ENCODE measurements at places on chromosomes 1 and 21.

DNA sequence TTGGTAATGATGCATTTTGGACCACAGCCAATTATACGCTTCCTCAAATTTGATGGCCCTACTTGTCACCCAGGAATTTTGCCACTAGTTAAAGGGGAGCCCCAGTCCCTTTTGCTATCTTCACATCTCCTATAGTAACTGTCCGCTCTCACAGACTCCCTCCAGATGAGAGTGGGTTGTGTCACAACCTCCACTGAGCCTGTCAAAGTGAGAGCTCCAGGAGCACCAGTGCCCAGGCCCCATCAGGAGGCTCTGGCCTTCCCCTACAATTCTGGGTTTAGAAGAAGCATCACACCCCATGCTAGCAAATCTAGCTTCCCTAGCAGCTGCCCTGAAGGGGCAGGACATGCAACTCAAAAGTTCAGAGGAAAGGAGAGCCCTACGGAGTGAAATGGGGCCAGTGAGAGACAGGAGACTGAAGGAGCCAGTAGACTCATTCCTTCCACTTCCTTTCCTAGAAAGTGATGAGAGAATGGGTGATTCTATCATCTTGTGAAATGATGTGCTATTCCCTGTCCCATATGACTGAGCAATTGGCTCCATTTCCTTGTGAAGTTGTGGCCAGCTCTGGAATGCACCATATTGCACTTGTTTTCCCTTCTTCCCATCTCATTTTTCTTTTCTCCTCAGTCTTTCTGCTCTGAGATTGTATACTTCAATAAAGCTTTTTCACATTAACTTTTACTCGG, 541.3 kb downstream of the DPYD start:
- no peak for DNase-seq

DNA sequence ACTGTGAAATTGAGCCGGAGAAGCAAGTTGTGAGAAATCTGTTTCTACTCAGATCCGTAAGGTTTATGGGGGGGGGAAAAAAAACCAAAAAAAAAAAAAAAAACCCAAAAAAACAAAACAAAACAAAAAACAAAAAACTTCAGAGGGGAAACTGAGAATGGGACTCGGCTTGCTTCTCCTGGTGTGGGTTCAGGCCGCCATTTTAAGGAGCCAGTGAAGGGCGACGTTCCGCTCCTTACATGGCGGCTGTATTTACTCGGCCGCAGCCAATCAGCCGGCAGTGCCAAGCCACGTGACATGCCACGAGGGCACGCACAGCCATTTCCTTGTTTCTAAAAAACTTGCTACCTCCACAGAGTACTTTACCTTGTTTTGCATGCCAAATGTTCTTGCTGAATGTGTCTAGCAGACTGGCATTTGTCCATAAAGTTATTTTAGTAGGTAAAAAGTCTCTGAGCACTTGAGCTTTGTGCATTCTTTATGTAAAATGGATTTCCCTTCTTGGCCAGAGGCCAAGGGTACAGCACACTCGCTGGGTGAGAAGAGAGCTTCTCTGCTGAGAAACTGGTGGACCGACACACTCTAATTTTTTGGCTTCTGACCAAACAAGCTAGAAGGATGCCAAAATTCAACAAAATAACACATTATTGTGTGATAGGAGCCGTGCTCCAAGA, 101.8 kb downstream of the NFIA start:
- peak; percentile 88 for DNase-seq

DNA sequence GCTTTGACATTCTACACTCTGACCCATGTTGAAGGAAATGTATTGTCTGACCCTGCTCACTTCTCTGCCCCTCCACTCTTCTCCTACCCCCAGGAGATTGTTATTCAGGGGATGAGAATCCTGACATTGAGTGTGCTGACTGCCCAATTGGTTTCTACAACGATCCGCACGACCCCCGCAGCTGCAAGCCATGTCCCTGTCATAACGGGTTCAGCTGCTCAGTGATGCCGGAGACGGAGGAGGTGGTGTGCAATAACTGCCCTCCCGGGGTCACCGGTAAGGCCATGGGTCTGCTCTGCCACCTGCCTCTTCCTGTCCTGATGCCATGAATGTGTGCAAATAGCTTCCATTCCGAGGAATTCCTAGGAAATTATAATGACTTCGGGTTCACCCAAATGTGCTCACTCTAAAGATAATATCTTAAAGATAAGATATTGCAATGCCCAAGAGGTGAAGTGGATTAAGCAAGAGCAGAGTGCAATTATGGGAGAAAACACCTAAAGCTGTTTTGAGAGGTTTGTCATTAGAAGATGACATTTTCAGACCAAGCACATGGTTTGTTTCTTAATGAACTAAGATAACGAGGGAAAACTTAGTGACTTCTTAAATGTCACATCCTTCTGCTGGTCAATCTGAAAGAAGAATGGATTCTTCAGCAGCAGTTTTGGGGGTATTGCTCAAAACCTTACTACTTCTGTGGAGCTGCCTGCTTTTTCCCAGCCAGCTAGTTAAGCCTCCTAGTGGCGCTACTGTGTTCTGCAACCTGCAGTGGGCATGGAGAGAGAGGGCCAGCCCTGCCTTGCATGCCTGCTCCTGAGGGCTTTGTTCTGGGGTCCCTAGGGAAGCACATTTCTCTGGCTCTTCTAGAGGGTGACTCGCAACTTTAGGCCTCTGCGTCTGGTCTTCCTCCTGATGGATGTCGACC, 41.6 kb downstream of the LAMC2 start:
- no peak for DNase-seq

DNA sequence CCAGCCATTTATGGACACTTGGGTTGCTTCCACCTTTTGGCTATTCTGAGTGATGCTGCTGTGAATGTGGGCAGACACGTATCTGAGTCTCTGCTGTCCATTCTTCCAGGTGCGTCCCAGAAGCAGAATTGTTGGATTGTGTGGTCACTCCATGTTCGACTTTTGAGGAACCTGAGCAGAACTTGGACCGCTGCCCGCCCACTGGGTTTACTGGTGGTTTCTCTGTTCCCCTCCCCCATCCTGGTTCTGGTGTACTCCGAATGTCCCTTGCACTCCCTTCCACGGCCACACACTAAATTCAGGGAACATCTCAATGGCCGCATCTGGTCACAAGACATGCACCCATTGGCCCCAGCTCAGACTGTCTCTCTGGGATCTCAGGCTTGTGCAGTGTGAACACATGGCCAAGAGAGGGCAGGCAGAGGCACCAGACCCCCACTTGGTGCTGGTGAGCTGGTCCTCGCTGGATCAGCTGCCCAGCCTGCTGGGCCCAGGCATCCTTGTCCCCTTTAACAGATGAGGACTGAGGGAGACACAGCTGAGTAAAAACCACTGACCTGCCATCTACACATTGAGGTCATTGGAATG, 565.1 kb downstream of the NPHP4 start:
- DNase-seq = no peak

DNA sequence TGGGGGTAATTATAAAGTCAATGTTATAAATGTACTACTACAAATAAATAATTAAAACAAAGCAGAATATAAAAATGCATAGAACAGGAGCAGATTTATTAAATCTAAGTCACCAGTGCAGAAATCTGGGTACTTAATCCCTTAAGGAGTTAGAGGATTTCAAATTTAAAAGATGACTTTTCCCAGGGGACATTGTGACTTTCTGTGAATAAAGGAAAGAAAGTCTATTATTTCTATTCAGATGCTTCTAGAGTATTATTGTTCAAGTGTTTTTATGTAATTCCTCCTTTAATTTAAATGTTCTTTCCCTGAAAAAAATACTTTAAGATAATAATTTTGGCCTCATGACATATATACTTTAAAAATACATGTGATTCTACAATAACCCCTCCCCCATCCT, 43.4 kb downstream of the SYDE2 start:
- DNase-seq = no peak

GRCh38 chr1:217943361-217943760, 312.2 kb downstream of the SPATA17 start:
- DNase-seq = no peak

- no peak for DNase-seq
Measured at GRCh38 chr1:182716740-182717720, 32.6 kb upstream of the RGS8 start.

DNA sequence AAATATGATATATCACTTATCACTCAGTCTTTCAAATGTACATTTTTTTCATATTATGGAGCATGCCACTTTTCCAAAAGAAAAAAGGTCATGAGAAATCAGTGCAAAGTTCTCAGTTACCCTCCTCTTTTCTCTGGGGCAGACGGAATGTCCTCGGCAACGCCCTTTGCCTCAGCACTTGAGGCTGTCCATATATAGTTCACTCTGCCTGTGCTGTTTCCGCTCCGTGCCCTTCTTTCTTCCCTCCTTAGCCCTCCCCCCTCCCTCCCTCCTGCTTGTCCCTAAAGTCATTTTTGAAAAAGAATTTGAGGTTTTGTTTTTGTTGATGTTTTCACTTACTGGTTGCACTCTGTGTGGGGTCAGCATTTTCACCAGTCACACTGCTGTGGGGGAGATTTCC, 5.4 kb downstream of the BARHL2 start:
- DNase-seq = no peak

- no peak for DNase-seq
Measured at GRCh38 chr1:231196728-231197127, 34.9 kb downstream of the TRIM67 start.

GRCh38 chr21:37994211-37994610, 78.0 kb upstream of the KCNJ6 start:
- no peak for DNase-seq

DNA sequence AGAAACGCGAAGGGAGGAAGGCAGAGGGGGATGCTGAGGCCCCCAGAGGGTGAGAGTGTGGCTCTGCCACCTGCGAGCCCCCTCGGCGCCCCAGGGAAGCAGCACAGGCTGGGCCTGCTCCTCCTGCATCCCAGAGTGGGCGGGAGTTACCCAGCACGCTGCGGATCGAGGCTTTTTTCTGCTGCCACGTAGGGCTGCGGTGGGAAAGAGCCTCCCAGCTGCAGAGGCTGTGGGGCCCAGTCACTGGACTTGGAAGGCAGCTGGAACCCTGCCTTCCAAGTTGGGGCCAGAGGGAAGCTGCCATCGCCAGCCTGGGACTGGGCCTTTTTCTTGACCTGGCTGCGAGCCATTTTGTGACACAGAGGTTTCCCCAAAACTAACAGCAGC, 2.3 kb upstream of the GRIK3 start:
- no peak for DNase-seq

GRCh38 chr1:162502928-162503327, 5.3 kb downstream of the UHMK1 start:
- DNase-seq = no peak

- DNase-seq = no peak
Measured at GRCh38 chr1:3066250-3066711, 2.7 kb upstream of the PRDM16 start.

- no peak for DNase-seq
Measured at GRCh38 chr1:62917314-62917713, 133.4 kb downstream of the ATG4C start.

DNA sequence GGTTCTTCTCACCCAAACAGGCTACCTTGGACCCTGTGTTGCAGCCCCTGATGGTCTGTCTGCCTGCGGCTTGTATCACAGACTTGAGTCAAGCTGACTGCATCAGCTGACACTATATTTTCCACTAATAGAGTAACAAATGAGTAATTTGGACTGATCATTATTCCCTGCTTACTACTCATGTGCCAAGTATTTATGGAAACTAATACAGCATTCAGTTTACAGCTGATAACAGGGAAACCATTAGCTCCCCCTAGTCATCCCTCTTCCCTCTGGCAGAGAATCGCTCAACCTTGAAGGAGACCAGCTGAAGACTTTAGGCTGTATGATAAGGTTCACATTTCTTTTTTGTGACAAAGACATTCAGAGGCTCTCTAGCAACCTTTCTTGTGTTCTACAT, 116.6 kb upstream of the SYT6 start:
- DNase-seq = no peak

- DNase-seq = no peak
Measured at GRCh38 chr1:2127187-2128145, 67.1 kb downstream of the FAAP20 start.

- no peak for DNase-seq
Measured at GRCh38 chr1:145692785-145693443, 14.3 kb downstream of the PDZK1 start.

DNA sequence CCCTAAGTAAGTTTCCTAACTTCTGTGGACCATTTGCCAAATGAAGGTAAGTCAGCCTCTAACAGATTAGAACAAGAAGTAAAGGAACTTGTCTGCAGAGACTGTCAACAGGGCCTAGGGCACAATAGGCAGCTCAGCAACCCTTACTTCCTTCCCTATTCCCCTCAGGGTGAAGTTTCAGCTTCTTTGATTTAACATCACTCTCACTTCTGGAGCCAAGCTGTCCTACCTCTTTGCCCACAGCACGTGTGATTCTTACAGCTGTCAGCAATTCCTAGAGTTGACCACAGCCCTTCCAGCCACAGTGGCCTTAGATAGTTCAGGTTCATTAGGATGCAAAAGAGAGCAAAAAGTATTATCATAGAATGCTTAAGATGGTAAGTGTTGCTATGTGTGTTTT, 7.6 kb upstream of the EIF4G3 start:
- no peak for DNase-seq

DNA sequence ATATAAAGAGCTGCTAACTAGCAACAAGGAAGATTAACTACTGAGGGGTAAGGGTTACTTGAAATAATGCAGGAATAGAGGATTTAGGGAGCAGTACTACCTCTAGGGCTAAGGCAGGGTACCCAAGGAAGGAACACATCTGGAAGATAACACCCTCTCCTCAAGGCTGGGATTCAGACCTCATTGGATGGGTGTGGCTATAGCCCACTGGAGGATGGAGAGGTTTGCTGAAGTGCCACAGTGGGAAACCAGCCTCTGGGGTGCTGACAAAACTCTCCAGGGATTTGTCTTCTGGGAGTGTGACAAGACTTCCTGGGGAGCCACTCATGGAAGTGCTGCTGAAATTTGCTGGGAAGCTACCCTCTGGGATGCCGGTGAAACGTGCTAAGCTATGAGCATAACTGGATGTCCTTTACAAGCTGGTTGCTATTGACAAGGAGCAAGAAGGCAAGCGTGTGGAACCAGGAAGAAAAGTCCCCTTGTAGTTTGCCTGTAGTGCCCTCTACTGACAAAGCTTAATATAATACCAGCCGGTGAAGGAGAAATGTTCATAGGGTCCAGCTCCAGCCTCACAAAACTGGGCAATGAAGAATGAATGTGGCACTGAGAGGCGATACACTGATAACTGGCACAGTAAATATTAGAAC, 122.8 kb upstream of the USP24 start:
- peak; percentile 47 for DNase-seq

DNA sequence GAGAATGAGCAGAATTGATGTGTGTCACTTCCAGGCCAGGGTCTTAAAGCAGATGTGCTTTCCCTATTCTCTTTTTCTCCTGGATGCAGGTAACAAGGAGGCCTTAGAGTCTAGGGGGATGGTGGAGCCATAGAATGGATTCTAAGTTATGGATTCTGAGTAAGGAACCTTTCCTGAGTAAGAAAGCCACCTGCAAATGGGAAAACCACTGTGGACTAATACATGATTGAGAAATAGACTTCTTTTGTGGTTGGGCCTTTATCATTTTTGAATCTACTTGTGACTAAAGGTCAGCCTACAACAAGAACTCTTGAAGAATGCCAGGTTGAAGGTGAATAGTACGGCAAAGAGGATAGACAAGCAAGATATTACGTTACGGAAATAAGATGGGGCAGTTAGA, 116.1 kb downstream of the CDC7 start:
- DNase-seq = no peak

- DNase-seq = no peak
Measured at GRCh38 chr1:179228783-179229213, 679 bp downstream of the ABL2 start.
